Erythroblast (primary cell): ENCODE measurements at places on chromosomes 3 and 15.

DNA sequence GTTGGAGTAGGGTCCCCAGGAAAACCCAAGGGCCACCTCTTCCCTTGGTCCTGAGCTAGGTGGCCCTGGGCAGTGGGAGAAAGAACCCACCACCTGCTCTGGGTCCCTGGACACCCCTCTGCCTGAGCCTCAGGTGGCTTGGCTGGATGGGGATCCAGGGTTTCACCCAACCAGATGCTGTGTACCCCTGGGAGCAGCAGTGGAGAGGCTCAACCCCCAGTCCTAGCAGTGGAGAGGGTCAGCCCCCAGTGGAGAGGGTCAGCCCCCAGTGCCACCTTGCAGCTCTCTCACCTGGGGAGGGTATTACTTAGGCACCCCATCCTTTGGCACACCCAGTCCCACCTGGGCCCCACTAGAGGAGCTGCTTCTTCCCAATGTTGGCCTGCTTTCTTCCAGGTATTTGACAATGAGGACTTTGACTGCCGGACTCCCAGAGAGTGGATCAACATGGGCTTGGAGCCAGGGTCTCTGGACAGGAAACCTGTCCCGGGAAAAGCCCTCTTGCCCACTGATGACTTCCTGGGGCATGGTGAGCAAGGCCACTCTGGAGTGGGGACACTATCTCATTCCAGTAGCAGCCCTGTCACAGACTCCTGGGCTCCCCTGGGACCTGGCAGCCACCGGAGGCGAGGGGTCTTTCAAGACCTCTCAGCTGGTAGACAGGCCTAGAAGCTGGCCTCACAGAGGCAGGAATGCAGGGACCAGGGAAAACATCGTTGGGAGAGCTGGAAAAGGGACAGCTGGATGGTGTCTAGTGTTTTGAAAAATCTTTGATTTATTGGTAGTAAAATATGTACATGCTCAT, 11.6 kb downstream of the DNAH1 start:
- no peak for DNase-seq

DNA sequence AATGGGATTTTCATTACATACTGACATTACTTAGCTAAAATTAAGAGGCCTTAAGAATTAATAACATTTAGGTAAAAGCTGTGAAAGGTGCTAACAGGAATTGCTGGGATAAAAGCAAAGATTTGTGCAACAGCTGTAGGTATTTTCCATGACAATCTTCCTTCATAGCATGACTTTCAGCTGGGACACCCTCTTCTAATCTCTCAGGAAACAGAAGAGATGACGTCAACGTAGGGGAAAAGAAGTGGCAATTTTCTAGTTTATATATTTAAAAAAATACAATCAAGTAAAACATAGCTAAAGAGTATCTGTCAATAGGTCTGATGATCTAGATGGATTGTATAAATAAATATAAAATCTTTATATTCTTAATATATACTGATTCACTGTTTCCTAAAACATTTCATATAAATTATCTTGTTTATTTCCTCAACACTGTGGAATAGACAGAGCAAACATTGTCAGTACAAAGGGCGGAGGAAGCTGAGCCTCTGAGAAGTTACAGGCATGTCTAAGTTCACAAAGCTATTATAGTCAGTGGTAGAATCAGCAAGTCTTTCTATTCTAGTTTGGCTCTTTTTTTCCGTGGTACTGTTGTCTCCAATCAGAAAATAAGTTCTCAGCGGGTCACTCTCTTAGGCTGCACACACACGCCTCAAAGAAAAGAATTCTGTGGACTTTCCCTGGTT, 217.0 kb downstream of the P3H2 start:
- DNase-seq = no peak

DNA sequence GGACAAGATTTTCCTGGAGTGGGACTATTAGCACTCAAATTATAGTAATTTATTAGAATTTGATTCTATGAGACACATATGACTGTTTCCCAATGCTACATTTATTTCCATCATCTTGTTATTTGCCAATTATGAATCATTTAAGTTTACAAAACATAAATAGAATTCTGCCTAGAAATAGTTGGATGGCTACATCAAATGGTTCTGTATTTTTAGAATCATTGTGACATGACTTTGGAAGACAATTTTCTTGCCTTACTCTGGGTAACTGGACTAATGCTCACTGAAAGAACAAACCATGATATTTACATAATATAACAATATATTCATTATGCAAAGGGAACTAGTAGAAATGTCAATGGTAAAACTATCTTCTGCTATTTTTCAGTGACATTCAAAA, 173.5 kb downstream of the ZIC1 start:
- DNase-seq = no peak

DNA sequence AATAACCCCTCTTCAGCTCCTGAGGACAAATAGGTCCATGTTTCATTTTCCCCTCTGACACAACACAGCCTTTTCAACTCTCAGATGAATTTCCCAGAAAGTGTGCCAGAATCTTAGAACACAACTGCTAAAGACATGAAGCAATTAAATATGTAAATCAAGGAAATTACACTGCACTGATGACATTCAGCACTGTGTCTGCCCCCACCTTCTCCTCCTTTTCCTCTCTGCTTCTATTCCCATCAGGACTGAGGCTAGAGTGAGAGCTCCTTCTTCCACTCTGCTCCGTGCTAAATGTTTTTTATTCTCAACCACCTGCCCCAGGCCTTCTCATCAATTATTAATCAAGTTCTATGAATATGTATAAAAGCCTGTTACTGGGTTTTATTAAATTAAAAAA, 596.1 kb downstream of the TUSC7 start:
- no peak for DNase-seq

DNA sequence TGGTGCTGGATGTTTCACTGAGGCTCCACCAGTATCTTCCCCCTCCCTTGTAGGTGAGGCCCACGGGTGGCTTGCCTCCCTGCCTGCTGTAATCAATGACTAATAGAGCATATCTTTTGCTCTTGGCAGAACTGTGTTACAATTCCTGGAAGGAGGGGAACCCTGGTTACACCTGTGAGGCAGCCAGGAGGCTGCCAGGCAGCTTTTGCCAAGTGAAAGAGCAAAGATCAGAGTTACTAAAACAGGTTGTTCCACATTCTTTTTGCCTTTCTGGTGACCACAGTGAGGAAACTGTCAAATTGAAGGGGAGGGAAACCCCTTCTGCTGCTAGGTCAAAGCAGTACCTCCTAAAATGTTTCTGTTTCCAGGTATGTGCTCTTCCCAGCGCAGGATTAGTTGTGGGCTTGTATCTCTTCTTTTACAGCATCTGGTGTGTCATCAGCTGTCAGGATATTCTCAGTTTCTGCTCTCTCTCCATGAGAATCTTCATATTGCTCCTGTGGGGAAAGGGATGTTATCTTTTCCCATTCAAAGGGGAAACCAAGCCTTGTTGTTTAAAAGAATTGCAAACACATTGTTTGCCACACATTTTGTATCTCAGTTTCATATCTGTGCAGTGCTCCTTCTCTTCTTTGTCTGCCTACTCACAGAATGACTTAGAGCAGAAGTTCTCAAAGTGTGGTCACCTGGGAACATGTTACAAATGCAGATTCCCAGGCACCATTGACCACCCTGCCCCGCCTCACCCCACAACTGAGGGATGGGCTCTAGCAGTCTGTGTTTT, 137.4 kb upstream of the UMPS start:
- no peak for DNase-seq

DNA sequence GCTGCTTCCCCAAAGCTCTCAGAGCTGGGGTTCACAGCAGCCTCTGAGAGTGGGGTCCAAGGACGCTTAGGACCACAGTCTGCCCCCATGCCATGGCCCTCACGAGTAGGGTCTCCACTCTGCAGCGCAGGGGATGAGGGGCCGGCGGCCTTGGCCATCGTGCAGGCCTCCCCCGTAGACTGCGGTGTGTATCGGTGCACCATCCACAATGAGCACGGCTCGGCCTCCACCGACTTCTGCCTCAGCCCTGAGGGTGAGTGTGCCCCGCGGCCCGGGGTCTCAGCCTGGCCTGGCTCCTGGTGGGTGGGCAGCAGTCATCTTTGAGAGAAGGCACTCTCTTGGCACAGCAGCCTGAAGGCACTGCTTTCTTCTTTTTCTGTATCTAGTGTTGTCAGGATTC, 24.8 kb upstream of the SLC28A1 start:
- DNase-seq = no peak
